Stomach (tissue), 19 donors: ENCODE measurements at places on chromosomes 1 and 21. TPM values are rescaled to one million over a fixed set of nuclear protein-coding genes. Genes with fewer than 3 reads are reported as not detected.

- no peak for DNase-seq
Observed at GRCh38 chr1:6832531-6833188, 47.4 kb downstream of the CAMTA1 start.

The SLFNL1 gene
- not detected for polyA plus RNA-seq

- no peak for DNase-seq
Observed at GRCh38 chr1:230105754-230106625, 39.0 kb downstream of the GALNT2 start.

The CGN gene
- polyA plus RNA-seq: 21.2 TPM

The PCSK9 gene
- polyA plus RNA-seq: not detected

GRCh38 chr1:75768016-75768415 lies 18.0 kb upstream of the RABGGTB start:
- no peak for DNase-seq

DNA sequence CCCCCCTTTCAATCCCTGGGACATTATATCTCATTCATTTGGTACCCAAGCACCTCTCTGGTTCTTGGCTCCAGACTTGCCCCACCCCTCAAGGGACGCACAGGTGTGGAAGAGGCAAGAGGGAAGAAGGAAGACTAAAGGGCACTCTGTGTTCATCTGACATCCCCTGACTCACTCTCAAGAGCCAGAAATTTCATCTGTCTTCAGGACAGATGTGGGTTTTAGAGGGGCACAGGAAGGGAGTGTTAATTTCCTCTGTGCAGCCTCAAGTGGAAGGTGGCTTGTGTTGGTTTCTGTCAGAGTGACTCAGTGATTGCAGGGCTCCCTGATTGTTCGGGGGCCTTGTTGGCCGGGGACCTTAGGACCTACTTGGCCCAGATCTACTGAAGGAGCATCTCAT lies 2.4 kb downstream of the C2CD4D start:
- DNase-seq: no peak

- peak; percentile 38 for DNase-seq
Observed at GRCh38 chr1:23441446-23442148, 17.0 kb upstream of the TCEA3 start.

DNA sequence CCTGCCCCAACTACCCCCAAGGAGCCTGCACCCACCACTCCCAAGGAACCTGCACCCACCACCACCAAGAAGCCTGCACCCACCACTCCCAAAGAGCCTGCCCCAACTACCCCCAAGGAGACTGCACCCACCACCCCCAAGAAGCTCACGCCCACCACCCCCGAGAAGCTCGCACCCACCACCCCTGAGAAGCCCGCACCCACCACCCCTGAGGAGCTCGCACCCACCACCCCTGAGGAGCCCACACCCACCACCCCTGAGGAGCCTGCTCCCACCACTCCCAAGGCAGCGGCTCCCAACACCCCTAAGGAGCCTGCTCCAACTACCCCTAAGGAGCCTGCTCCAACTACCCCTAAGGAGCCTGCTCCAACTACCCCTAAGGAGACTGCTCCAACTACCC lies 67.6 kb downstream of the TPR start:
- no peak for DNase-seq

GRCh38 chr1:229223498-229223897 lies 47.4 kb upstream of the RAB4A start:
- peak; percentile 77 for DNase-seq

- peak; percentile 94 for DNase-seq
Observed at GRCh38 chr1:211133836-211134669, at the start of gene KCNH1. KCNH1 (minus strand) TSS chr1:211134148; CDS start chr1:211133945, 203 bp downstream.

- DNase-seq: no peak
Observed at GRCh38 chr1:113058941-113059706, 13.9 kb upstream of the LRIG2 start.

GRCh38 chr21:41254090-41254700 lies 62.4 kb upstream of the FAM3B start:
- DNase-seq: no peak

DNA sequence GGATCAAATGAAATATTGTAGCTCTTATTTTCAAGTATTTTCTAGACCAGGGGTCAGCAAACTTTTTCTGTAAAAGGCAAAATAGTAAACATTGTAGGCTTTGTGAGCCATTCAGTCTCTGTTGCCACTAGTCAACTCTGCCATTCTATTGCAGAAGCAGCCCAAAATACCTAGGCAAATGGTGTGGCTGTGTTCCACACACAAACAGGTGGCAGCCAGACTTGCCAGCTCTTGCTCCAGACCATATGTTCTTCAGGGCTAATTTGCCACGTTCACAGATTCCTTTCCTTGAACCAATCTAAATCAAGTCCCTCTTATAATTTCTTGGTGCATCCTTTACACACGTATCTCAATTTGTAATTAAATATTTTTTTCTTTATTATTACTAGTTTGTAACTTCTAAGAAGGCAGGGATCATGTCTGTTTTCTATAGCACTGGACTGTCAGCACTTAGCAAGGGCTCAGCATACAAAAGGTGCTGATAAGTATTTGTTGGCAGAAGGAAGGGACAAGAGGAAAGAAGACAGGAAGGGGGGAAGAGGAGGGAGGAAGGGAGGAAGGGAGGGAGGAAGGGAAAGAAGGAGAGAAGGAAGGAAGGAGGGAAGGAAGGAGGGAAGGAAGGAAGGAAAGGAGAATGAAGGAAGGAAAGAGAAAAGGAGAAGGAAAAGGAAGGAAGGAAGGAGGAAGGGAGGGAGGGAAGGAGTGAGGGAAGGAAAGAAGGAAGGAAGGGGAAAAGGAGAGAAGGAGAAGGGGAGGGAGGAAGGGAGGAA lies 106.5 kb upstream of the EDEM3 start:
- peak; percentile 59 for DNase-seq

The NR0B2 gene
- polyA plus RNA-seq: 10.7 TPM

The CDK18 gene
- polyA plus RNA-seq: 22.0 TPM

GRCh38 chr1:2352341-2352896 lies 38.9 kb downstream of the MORN1 start:
- DNase-seq: no peak

- DNase-seq: peak; percentile 71
Observed at GRCh38 chr21:35697321-35697808, 363.0 kb downstream of the SETD4 start.

The FCGR3A gene
- polyA plus RNA-seq: 5.8 TPM

DNA sequence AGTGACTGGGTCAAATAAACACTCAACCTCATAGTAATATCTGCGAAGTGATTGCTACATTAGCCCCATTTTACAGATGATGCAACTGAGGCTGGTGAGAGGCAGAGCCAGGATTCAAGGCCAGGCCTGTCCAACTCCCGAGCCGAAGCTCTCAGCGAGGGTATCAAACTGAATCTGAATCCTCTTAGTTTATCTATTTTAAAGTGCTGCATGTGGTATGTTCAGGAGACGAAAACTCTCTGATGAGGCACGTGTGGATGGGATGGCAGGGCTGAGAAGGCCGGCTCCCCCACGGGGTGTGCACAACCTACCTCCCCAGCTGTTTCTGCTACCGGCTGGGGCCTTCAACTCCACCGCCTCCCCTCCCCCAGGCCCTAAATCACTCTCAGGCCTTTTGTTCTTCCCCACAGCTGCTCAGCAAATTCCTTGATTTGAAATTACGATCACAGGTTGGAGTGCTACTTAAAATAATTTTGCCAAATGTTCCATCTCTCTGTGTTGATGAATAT lies 171.8 kb downstream of the TOMM20 start:
- peak; percentile 65 for DNase-seq

DNA sequence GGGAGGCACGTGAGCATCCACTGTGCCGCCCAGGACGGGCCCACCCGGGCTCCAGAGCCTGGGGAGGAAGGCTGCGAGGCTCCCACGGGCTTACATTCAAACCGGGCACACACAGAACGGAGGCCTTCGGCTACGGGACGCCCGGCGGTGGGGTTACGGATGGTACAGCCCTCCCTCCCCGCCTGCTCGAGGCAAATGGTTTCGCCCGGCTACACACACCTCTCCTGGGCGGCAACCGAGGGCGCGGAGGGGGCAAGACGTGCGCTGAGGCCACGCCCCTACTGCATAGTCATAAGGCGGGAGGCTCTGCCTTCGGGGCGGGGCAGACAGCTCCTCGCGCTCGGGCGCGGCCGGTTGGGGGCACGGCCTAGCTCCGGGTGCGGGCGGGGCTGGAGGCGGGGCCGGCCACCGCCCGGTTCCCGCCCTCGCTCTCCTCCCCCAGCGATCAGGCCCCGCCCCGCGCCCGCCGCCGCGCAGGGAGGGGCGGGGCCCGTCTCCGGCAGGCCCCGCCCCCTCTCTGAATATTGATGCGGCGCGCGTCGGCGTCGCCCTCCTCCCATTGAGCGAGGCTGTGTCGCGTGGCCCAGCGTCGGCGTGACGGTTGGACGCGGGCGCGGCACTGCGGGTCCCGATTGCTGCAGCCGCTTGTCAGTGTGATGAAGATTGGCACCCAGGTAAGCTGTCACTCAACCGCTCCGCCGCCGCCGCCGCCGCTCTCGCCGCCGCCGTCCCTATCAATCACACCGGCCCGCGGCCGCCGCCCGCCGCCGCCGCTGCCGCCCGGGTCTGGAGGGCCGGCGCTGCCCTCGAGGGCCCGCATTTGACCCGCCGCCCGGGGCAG lies at the start of gene PKNOX1:
Gene PKNOX1, plus strand, starts transcription at position 572 of the 841 bp plus-strand sequence. CDS start 29,820 bp downstream, outside the sequence.
- DNase-seq: peak; percentile 100

The REN gene
- polyA plus RNA-seq: not detected
